ENCODE measurements at places on chromosomes 5 and 9.

DNA sequence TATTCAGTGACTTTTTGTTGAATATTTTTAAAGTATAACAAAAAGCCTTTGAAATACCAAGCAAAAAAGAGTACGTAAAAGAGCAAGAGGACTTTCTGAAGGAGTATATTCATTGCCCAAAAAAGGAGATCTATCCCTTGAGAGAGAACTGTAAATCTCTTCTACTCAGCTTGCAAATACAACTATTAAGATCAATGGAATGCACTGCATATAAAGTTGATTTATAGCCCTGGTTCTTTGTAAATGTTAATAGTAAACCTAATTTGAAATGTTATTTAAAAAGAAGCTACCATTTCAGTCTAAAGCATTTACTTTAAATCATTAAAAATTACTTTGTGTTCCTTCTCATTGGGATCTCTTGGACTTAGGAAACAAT lies 168.1 kb downstream of the PDE4D start:
- DNase-seq, result no peak

GRCh38 chr5:160369990-160370712 lies at the start of gene C1QTNF2:
C1QTNF2 (minus strand) TSS chr5:160370626; CDS start chr5:160355011, 15,615 bp downstream.
- DNase-seq, result no peak

GRCh38 chr5:10691826-10692785 lies 68.9 kb downstream of the DAP start:
- DNase-seq, result no peak

DNA sequence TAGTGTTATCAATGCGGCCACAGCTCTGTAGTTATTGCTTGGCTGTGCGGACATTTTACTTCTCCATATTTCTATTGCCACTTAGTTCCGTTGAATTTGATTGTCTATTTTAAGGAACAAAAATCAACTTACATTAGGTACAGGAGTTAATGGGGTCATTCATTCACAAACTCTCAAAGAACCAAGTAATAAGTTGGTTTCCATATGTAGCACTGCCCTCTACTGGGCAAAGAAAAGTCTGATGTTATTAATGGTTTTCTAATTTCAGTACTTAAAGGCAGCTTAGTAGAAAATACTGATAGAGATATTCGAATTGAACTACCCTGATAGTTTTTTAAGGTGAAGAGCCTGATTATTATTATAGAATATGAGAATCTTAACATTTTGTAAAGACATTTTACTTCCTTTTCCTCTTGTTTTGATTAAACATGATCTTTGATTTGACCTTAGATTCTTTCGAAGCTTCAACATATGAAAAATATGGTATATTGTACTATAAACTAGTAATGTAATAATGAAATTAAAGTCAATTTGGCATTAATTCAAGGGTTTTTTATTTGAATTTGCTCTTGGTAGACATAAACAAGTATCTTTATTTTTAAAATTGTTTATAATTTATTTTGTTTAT lies 119.5 kb upstream of the CTNND2 start:
- no peak for DNase-seq

- DNase-seq, result no peak
Measured at GRCh38 chr5:94888674-94889073, 270.2 kb downstream of the SLF1 start.

DNA sequence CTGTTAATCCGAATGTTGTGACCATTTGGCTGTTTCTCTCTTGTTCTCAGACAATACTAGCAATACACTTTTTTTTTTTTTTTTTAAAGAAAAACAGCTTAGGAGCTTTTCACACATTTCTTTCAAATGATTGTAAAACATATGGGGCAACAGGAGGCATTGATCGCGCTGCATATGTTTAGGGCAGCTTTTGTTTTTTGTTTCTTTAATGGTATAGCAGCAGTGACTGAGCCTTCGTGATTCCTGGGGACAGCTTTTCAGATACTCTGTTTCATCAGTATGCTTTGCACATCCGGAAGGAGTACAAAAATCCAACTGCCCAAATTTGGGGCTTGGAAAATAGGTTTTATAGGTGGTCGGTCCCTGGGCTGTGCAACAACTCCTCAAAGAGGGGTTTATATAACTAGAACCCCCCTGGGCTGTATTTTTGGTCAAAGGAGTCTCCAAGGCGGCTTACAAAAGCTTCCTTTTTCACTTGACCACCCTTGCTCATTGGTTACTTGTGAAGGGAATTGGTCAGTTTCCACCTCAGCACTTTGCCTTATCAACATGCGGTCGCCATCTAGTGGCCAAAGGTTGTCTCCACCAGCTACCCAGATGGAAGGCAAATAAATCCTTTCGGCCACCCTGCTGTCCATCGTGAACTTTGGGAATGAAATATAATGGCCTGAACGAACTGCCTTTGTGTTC lies 91.8 kb downstream of the PDE6A start:
- DNase-seq, result no peak

GRCh38 chr9:129414993-129415941 lies 205.6 kb downstream of the C9orf50 start:
- no peak for DNase-seq

- no peak for DNase-seq
Measured at GRCh38 chr5:113036321-113036720, 59.7 kb downstream of the DCP2 start.

DNA sequence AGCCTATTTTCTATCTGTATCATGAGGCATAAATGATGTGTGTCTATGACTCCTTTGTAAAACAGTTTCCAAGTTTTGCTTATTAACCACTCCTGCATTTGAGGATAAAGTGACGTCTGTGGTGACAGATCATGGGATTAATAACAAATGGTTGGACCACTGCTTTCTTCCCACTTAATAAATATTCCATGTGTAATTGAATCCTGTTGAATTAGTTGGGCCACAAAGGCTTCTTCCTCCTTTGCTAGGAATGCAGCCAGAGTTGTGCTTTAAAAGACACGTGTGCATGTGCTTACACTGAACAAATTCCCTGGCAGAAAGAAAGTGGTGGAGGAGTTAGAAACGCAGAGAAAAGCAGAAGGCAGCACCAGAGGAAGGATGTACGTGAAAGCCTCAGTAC lies 150.2 kb downstream of the ACTBL2 start:
- DNase-seq, result no peak

GRCh38 chr5:29930316-29930715 lies 1263.2 kb upstream of the CDH6 start:
- no peak for DNase-seq

- DNase-seq, result no peak
Measured at GRCh38 chr5:152551061-152551460, 146.0 kb upstream of the NMUR2 start.

DNA sequence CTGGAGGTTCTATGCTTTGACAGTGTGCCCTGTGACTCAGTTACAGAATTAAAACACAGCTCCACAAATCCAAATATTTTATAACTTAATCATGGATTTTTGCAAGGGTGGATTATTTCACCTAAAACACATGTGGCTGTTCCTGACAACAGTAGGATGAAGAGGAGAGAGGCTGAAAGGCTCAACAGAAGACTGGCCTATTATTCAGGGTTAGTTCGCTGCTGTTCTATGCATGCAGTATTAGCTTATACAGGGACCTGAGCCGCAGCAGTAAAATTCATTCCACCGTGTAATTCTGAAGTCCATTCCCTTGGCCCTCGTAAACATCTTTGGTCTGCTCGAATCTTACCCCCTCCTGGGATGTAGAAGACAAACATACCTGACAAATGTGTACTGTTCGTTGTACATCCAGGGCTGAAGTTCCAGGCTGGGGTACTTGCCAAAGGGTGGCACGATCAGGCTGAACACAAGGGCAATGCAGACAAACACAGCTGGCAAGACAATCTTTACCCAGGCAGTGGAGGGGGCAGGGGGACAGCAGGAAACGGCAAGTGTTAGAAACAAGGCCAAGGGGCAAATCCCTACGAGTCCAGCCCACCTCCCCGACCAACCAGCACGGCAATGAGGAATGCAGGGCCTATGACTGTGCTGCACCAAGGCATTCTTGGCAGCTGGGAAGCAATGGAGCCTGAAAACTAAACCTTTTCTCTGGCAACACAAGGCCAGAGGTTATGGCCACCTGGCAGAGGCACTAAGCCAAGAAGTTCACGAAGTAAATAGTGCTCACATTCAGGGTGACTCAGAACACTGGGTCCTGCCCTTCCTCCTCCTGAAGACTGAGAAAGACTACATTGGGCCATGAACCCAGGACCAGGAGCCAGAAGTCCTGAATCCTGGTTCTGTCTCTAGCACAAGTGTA lies 46.8 kb downstream of the NIPSNAP3B start:
- DNase-seq, result no peak
